ENCODE measurements at places on chromosomes 16 and 17. TPM values are rescaled to one million over a fixed set of nuclear protein-coding genes. Genes with fewer than 3 reads are reported as not detected.

USP6 gene
- not detected for total RNA-seq

HOXB2 gene
- 1.8 TPM for total RNA-seq

RPH3AL gene
- total RNA-seq, result 0.75 TPM

RPGRIP1L gene
- 10.8 TPM for total RNA-seq

Data from aortic smooth muscle cell (primary cell).